K562 (cell line): ENCODE measurements at places on chromosomes 7 and 10.

DNA sequence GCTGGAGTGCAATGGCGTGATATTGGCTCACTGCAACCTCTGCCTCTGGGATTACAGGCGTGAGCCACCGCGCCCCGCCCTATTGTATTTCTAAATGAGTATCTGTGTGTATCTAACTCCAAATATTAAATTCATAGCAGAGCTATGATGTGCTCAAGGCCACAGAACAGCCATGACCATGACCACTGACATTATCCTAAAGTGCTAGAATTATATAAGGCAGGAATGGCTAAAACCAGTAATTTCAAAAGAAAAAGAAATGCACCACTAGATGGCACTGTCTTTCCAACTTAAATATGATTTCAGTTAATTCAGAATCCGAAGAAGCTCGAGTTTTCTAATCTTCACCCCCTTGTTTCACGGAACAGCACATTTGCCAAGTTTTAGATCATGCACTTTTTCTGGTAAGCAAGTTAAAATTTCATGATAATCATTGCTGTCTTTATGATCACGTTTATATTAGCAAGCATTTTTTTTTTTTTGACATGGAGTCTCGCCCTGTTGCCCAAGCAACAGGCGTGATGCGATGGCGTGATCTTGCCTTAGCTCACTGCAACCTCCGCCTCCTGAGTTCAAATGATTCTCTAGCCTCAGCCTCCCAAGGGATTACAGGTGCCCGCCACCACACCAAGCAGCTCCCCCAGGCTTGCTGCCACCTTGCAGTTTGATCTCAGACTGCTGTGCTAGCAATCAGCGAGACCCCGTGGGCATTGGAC is 65.3 kb downstream of the OR13A1 start:
- peak; percentile 13 for DNase-seq

DNA sequence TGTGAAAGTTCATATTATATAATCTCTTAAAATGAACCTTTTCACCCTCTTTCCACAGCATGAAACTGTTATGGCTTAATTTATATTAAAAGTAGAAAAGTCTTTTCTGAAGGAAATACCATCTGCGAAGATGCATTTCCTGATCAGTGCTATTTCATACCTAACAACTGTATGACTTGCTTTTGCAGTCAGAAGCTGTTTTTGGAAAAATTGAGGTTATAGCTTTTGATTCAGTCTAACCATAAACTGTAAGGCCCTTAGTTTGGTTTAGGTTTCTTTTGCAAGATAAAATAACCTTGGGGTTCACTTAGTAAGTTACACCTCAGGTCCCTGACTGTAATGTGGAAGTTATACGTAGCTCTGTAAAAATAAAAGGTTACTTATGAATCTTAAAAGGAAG is 22.7 kb upstream of the PARP12 start:
- no peak for DNase-seq

DNA sequence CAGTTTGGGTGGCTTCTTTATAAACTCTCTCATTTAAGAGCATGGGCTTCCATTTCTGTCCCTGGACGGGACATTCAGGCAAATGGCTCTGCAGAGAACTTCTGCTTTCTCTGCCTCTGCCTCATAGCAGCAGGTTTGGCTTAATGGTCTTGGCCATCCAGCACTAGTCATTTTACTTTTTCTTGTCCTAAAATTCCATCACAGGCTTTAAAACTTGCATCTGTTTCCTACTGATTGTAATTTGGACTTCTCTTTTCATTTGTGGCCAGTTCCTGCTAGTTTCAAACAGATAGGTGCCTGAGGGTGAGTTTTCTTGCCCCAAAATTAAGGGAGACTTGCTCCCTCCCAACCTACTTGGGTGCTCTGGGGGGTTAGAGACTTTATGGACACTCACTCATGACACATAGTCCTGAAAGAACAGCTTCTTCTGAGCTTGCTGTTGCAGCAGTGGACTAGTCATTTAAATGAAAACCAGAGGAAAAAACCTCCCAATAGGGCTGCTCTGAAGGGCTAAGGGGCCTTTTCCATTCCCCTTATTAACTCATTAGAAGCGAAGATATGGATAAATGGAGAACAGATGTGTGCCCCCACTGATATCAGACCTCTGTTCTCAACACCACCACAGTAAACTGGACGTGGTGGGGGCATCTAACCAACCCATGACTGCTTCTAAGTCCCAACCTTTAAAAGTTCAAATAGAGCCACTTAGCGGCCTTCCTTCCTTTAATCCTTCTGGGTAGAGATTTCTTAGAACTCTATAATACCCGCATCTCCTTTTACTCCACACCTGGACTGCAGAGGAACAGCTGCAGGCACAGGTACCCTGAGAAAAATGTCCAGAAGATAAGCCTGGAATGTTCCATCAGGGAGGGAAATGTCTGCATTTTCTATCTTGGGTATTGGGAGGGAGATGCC is 38.8 kb downstream of the SVOPL start:
- no peak for DNase-seq

GRCh38 chr10:12503311-12503710 is 154.0 kb downstream of the CAMK1D start:
- no peak for DNase-seq

DNA sequence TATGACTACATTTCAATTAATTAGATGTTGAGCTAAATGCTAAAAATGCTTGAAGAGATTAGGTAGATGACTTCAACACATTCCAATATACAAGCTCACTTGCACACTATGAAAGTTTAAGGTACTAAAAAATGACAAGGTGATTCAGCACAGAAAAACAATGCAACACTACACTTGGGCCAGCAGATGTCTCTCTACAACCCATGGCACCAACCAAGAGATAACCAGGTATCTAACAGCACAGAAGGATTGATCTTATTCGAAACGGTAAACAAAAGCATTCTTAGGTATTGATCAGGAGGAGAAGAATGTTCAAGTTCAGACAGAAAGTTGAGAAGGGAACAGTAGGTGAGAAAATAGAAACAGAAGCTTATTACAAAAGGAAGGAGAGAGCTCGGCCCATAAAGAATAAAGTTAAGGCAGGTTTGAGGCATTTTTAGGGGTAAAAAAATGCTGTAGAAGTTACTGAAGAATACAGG is 248.2 kb upstream of the KLF14 start:
- DNase-seq: peak; percentile 59

DNA sequence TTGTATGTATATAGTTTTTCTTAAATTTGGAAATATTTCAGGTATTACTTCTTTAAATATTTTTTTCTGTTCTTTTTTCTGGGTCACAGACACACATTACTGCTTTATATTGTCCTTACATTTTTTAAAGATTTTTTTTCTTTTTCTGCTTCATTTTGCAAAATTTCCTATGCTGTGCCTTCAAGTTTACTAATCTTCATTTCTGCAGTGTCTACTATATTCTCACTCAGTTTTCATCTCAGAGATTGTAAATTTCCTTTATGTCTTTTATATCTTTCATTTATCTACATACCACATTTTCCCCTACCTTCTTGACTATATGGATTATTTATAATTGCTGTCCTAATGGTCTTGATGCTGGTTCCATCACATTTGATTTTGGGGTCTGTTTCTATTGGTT is 210.5 kb downstream of the SLC25A13 start:
- no peak for DNase-seq

DNA sequence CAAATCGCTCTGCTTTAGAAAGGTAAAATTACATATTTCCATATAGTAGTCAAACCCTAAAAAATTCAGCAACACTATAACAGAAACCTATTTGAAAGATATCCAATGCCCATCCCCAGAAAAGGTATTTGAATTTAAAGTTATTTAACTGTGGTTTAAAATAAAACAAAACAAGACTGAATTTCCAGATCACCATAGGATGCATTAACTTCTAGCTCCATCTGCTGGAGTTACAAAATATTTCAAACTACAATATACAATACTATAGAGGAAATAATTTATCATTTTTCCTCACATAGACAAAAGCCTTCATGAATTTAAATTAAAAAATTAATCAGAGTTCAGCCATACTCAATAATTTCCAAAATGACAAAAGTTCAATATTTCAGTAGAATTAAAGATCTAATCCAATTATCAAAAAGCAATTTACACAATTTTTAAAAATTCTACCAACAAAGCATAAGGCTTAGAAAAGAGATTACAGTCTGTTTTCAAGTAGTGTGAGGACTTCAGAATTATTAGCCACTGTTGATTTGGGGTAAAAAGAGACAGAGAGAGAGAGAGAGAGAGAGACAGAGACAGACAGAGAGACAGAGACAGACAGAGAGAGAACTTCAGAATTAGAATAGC is 75.9 kb downstream of the LMBR1 start:
- no peak for DNase-seq

GRCh38 chr7:80275192-80275605 is 140.6 kb downstream of the GNAI1 start:
- no peak for DNase-seq

DNA sequence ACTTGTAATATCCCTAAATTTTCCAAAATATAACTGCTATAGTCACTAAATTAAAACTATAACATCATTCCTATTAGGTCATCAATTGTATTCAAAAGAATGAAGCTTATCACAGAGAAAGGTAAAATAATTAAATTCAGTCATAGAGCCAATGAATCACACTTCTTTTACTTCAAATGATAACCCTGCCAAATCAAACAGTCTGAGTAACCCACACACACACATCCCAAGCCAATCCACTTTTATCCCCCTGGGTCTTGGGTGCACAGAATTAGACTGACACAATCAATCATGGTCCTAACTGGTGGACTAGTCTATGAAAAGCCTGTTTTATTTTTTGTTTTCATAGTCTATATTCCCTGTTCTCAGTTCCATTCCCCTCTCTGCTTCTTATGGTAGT is 25.6 kb downstream of the CTNNA3 start:
- DNase-seq: no peak

- DNase-seq: no peak
These were observed 29.9 kb downstream of the VWDE start for GRCh38 chr7:12373580-12374263.

DNA sequence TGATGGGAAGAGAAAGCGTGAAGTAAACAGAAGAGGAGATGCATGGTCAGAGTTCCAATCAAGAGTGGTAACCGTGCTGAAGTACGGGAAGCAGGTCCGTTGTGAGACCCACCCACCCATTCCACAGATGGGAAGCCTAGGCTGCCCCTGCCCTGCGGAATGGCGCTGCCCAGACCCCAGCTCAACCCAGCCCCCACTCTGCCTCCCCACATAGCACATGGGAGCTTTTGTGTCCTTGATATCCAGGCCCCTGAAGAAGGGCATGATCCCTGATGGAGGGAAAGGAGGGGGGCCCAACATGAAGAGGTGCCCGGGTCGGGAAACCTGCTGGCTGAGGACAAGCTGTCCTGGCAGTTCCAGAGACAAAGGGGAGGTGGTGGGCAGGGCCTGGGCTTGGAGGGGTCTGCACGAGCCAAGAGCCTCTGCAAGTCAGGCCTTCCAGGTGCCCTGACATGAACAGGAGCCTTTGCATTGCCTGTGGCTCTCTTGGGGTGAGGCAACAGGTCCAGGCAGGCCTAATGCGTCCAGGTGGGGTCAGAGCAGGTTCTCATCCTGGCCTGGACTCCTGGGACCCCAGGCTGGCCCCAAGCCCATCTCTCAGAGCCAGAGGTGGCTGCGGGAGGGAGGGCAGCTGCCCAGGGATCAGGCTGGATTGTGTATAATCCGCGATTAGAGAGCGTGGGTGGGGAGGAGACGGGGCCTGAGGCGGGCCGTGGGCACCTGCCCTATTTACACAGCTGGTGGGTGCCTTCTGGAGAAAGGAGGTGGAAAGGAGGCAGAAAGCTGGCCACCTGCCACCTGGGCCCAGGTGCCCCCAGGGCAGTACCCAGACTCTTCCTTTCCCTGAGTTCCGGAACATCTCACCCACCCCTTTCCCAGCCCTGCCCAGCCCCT is 23.5 kb downstream of the YKT6 start:
- DNase-seq: no peak

GRCh38 chr10:49001402-49001801 is 61.8 kb upstream of the LRRC18 start:
- DNase-seq: peak; percentile 63

GRCh38 chr7:136405931-136406777 is 429.0 kb upstream of the MTPN start:
- peak; percentile 58 for DNase-seq

- DNase-seq: no peak
These were observed 219.1 kb downstream of the VTI1A start for GRCh38 chr10:112666094-112666493.

DNA sequence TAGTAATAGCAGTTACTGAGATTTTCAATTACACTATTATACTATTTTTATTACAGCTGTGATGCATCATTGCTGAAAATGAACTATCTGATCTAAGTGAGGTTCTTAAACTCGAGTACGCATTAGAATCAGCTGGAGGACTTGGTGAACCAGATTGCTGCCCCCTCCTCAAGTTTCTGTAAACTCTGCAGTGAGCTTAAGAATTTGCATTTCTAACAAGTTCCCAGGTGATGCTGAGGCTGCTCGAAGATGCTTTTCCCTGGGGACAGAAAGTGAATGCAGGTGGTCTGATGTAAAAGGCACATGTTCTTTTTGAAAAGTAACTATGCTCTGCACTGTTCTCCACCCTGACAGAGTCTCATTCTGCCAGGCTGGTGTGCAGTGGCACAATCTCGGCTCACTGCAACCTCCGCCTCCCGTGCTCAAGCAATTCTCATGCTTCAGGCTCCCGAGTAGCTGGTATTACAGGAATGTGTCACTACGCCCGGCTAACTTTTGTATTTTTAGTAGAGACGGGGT is 12.5 kb downstream of the RNF133 start:
- DNase-seq: no peak

- DNase-seq: no peak
These were observed 141.6 kb upstream of the TCERG1L start for GRCh38 chr10:131452926-131453720.

DNA sequence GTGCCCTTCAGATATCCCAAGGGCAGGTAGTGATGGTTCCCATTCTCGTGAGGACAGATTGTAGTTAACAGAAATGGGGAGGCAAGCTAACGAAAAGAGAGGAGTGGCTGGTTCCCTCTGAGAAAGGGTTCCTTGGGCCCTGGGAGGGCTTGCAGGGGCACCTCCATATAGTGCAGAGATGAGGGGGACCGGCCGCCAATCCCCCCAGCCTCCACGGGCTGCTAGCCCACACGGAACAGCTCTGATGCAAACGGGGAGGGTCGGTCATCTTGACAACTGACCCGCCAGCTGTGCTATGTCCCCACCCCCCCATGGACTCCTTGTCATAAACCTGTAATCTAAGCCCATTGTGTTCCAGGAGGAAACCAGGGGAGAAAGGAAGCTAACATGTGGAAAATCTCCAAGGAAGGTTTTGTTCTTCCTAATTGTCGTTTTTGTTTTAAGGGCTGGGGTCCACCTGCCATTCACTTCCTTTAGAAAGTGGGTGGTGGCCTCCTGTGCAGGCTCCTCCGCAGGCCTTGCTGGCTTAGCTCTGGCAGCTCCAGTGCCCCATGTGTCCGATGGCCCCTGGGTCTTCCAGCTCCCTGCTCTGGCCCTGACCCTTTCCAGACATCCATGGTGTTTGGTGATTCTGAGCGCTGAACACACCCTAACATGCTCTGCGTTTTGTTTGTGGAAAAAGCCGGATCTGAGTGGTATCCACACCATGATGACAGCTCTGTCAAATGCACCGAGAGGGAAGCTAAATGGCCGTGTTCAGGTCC is 15.9 kb downstream of the ADCY1 start:
- DNase-seq: no peak
